Stimulated activated CD8-positive, alpha-beta memory T cell treated with anti-CD3 and anti-CD28 coated beads, Interleukin-2, amount 100 ng/mL, for 1 hour (primary cell): ENCODE measurements at places on chromosomes 1 and 21.

DNA sequence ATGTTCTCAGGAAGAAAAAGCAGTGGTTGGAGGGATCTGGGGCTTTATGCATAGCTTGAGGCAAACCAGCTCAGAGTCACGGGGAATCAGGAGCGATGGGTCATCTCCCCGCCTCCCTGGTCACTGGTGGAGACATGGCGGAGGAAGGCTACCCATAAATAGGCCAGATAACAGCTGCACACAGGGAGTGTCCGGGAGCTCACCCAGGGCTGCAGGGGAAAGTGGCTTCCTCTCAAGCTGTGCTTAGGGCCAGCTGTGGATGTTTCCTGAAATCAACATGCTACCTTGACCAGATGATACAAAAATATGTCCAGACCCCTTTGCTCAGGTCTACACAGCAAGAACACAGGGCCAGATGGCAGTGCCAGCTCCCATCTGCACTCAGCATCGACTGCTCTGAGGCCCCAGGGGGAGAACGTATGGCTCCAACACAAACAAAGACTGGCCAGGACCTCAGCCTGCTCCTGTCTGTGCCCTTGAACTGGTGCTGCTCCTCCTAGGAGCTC is 27.1 kb upstream of the RERE start:
- no peak for DNase-seq

GRCh38 chr1:81213279-81213678 is 587.5 kb upstream of the ADGRL2 start:
- no peak for DNase-seq

DNA sequence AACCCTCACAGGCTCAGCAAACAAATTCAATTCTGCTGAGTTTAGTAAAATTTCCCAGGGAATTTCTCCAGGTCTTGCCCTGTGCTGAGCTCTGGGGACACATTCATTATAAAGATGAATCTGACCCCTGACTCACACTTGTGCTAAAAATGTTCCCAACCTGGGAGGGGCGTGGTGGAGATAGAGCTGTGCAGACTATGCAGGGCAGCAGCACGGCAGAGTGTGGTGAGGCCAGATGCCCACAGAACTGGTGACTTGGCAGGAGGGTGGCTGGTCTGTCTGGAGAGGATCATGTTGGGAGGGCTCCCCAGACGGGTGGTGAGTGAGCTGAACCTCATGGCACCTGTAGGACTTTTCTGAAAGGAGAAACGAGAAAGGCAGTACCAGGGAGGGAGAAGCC is 31.6 kb downstream of the FAAH start:
- no peak for DNase-seq

DNA sequence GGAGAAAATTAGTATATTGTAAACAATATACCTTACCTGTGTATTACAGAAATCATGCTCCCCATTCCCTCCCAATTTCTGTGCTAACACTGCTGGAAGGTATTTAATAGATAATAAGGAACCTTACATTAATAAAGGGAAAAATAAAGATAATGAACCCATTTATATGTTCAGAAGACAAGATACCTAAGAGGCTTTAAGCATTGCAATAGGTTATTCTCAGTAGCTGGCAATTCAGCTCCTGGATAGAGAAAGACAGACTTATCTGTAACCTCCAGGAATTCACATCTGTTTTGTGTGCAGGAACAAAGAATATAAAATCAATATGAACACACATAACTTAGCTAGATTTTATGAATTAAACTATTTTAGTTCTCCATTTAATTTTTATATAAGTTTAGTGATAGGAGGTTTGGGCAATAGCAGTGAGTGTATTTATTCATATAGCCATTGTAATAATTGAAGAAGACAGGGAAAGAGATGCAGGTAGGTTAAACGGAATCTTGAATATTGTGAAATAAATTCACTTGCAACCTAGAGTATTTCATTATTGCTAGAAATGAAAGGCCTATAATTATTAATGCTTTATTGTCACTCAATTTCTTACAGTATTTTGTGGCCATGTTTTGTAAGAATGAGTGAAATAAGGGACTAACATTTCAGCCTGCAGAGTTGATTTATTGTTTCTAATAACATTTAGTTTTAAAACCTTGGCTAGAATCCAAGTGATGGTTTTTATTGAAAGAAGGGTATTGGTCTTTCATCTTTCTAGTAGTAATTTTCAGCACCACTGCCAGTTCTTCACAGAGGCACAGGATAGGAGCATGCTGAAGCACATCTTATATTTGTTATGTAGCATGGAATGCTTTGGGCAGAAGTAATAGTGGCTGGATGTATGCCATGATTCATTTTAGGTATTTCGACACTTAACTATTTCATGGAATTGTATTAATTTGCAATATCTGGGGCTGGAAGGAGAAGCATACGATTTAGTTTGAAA is 1.5 kb downstream of the XPR1 start:
- no peak for DNase-seq

- DNase-seq, result no peak
These were observed 177.9 kb upstream of the DUSP10 start for GRCh38 chr1:221919743-221920142.

GRCh38 chr1:157482174-157482573 is 70.1 kb downstream of the FCRL5 start:
- DNase-seq, result no peak
